ENCODE measurements at places on chromosomes 2 and 18. TPM values are rescaled to one million over a fixed set of nuclear protein-coding genes. Genes with fewer than 3 reads are reported as not detected.

GRCh38 chr2:185780890-185781289 lies 42.3 kb downstream of the FSIP2 start:
- no peak for DNase-seq

DNA sequence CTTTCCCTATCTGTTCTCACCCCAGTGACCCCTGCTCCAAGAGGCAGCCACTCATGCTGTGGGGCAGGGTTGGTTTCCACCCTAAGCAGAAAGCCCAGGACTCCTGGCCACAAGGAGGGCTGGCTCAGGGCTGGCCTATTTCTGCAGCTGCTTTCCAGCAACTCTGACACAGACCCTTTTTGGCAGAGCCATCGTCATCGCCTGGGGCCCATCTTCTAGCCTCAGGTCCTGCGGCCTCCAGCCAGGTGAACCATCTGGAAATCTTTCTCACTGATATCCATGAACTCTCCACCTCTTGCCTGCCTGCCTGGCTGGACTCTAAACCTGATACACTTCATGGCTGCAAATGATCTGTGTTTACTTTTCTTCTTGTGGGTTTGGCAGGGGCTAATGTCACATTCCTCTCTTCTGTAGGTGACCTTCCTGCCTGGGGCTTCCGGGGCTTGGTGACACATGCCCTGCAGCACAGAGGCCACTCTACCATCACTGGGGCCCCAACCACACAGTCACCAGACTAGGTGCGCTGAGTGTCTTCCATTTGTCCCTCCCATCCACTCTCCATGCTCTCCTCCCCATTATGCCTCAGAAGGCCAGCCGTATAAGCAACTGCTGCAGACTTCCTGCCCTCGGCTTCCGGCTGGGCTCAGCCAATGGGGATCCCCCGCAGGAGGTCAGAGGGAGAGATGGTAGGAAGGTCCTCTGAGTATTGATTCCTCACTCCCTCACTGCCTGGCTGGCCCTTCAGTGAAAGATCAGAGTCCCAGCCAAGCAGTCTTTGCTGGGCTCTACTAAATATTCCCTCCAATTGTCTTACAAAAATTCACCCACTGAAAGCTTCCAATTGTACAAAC lies 9.7 kb upstream of the COPS8 start:
- DNase-seq, result no peak

- DNase-seq, result no peak
These were observed 475.3 kb downstream of the ARHGAP15 start for GRCh38 chr2:143604566-143604959.

- DNase-seq, result no peak
These were observed 241.5 kb downstream of the RNF152 start for GRCh38 chr18:61651145-61651879.

DNA sequence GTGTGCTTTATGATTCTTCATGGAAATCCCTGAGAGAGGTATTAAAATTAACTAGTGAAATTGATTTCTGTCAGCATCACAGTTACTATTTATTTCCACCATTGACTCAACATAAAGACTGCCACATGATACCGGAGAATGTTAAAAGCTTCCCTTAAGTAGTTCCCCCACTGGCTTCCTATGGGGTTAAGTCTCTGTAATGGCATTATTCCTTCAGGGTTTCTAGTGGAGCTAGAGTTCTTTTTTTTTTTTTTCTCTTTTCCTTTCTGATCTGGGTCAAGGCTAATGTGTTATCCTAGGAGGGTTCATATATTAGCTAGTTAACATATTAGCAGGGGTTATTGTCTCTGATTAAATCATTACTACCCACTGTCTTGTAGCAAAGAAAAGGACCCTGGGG lies 1919.1 kb upstream of the PIK3C3 start:
- DNase-seq, result no peak

DNA sequence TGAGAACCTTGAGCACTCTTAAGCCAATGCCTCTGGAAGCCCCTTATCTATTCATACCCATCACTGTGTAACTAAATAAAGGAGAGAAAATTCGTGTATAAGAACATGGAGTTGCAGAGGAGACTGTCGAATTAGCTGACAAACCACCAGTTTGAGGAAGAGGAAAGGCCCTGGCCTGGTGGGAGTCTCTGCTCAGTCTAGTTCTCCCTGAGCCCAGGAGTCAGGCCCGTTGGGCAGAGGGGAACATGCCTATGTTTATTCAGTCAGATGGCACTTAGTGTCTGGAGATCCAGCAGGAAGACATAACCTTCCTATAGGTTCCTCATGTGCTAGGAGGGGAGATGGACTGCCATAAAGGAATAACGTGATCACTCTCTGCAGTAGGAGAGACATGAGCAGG lies 60.3 kb downstream of the MGAT5 start:
- no peak for DNase-seq

DNA sequence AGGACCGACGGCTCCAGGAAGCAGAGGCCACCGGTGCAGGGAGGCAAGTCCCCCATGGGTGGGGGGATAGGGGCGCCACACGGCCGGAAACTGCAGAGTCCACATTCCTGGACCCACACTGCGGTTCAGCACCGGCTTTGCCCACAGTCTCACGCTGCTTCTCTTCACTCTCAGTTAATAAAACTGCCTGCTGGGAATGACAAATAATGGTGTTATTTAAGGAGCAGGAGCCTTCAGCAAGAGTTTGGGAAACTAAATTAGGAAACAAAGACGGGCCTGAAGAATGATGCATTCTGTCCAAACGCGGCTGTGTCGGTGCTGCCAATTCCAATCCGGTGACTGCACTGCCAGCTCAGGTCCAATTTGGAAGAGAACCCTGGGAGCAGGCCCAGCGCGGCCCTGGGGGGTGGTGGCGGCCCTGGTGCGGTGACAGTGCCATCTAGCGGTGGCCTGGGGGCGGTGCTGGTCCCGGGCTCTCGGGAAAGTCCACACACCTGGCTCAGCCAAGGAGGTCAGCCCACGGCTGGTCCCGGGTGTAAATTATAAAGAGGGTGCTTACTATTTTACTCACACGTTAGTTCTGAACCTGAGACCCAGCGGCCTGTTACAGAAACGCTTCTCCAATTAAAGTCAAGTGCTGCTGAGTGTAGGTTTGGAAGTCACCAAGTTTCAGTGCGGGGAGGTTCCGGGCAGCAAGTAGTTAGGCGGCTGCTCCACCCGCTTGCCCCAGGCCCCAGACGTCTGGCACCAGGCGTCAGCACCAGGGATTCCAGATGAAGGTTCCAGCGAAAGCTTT lies 73.1 kb upstream of the PXDN start:
- DNase-seq, result peak; percentile 87

DNA sequence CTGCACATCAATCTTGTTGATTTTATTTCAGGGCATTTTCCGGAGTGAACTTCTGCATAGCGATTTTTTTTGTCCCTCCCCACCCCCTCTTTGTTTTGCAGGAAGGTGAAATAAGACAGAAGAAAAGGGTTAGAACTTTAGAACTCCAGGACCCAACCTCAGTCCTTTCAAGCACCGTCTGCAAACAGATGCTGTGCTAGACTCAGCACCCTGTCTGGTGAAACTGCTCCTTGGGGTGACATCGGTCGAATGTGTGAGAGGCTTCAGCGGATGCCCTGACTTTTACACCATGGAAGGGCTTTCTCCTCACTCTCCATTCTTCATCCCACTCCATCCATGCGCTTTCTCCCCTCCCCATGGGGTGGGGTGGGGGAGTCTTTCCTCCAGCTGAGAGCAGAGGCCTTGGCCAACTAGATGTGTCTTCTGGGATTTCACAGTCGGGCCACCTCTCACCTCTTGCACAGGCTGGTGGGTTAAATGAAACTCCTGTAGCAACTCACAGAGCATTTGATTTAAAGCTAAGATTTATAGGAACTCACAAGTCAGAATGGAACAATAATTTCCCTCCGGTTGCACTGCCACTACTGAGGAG lies 43.3 kb upstream of the EDAR start:
- no peak for DNase-seq

GRCh38 chr2:157476953-157477709 lies 33.2 kb upstream of the CYTIP start:
- no peak for DNase-seq

- no peak for DNase-seq
These were observed 59.8 kb downstream of the SLC4A3 start for GRCh38 chr2:219687272-219687671.

CYRIA gene
- total RNA-seq, result 5.0 TPM

ACMSD gene
- total RNA-seq, result not detected

AP1S3 gene
- 1.5 TPM for total RNA-seq

Data from tibial nerve (tissue), 4 donors.